ENCODE measurements at places on chromosomes 6 and 20.
A peak's percentile ranks its signal among the peaks of the same experiment; 100 is the strongest.

DNA sequence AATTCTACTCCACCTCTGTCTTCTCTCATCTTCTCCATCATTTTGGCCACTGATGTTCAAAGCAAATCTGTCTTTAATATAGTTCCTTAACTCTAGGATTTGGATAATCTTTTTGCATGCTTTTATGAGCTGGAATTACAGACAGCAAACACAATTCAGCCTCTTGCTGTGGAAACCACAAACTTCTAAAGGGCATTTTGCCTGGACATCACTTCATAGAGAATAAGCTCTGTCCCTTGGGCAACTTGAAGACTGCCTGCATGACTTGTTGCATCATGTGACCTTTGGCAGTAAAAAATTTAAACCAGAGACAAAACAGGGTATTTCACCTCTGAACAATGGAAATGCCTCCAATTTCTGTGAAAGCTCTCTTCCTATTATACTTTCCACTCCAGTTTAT lies 74.1 kb upstream of the HDDC2 start:
- H3K27me3 ChIP-seq = no peaks in the 10 kb centered on the region
- no peak overlapping the region for H3K27ac ChIP-seq
- H3K4me1 ChIP-seq = peaks cover 4% of the 10 kb centered on the region
- no peak overlapping the region for H3K4me3 ChIP-seq
- DNase-seq = no peak

- no peak for DNase-seq
- H3K4me1 ChIP-seq = no peaks in the 10 kb centered on the region
- H3K36me3 ChIP-seq = no peaks in the 10 kb centered on the region
- no peaks in the 10 kb centered on the region for H3K27me3 ChIP-seq
- H3K4me3 ChIP-seq = no peak overlapping the region
- no peak overlapping the region for H3K27ac ChIP-seq
These were observed 20.7 kb upstream of the ELOVL2 start for GRCh38 chr6:11064836-11065235.

- H3K36me3 ChIP-seq = no peaks in the 10 kb centered on the region
- H3K27ac ChIP-seq = no peak overlapping the region
- H3K27me3 ChIP-seq = no peaks in the 10 kb centered on the region
These were observed 71.4 kb downstream of the JARID2 start for GRCh38 chr6:15317251-15317650.

DNA sequence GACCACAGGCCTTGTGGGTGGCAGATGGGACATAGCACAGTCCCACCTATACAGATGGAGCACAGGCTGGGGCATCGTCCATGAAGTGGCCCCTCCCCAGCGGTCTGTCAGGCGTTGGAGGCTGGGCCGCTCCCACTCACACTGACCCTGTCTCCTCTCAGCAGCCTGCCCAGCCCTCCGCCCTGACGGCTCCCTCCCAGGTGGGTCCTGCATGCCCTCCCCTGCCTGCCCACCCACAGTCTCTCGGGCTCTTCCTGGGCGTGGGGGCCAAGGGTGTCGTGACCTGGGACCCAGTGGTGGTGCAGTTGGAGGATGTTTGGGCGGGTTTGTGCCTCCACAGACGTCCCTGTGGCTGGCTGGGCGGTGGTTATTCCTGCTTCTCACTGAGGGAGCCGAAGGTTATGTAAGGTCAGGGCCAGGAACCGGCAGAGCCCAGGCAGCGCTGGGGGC lies 22.3 kb downstream of the COL20A1 start:
- DNase-seq = no peak
- H3K27me3 ChIP-seq = no peaks in the 10 kb centered on the region

DNA sequence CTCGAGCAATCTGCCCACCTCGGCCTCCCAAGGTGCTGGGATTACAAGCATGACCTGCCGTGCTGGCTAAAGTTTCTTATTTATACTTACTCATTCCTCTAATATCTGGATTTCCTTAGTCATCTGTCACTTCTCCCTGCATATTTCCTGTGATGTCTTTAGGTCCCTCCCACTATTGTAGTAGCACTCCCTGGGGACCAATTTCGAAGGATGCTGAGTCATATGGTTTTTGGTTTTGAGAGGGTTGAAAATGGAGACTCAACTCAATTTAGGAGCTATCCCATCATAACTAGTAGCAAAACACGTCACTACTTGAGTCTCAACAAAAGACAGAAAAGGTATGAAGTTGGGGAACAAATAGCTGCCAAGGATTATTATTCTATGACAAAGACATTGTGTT lies 20.2 kb downstream of the MCUR1 start:
- H3K27ac ChIP-seq = no peak overlapping the region
- H3K4me1 ChIP-seq = no peaks in the 10 kb centered on the region
- no peaks in the 10 kb centered on the region for H3K27me3 ChIP-seq

- 0 out of 2 replicates have a peak, but pooled peaks cover 3% of the 10 kb centered on the region for H3K4me1 ChIP-seq
- peak; percentile 39 for DNase-seq
- H3K4me3 ChIP-seq = peak overlapping the region; percentile 58
- H3K36me3 ChIP-seq = no peaks in the 10 kb centered on the region
These were observed 290.5 kb downstream of the SLC35F1 start for GRCh38 chr6:118197539-118197938.

DNA sequence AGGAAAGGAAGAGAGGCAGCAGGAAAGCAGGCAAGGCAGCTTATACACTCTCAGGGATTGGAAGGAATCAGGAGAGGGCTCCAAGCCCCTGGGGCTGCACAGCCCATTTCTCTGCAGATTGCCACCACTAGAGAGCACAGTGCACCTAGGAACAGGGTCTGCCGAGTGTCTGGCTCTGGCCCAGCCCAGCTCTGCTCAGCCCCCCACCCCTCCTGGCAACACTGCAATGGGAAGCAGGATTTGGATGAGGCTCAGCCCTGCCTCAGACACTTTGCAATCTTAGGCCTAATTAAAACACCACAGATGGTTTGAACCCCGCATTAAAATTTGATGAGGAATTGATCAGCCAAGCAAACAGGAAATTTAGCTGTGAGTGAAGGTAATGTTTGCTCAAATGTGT lies 252.7 kb downstream of the DHX35 start:
- H3K36me3 ChIP-seq = no peaks in the 10 kb centered on the region
- H3K4me1 ChIP-seq = no peaks in the 10 kb centered on the region
- H3K4me3 ChIP-seq = no peak overlapping the region

DNA sequence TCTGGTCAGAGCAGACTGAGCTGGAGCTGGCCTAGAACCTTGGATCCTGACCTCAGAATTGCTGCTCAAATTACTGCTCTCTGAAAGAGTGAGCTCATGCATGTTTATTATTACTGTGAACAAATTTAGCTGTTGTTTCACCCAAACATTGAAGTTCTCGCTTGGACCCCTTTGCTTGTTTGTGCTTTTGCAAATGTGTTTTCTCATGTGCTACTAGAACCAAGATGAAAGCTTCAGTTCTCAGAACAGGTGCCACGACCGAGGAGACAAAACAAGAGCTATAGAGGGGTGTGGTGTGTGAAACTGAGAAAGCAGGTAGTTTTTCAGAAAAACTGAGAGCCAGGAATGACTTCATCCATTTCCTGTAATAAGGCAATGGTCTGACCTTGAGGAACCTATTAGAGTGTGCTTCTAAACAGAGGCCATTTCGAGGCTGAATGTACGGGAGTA lies 50.0 kb upstream of the ESR1 start:
- no peak for DNase-seq
- no peaks in the 10 kb centered on the region for H3K27me3 ChIP-seq
- no peaks in the 10 kb centered on the region for H3K36me3 ChIP-seq
- no peaks in the 10 kb centered on the region for H3K4me1 ChIP-seq
- no peak overlapping the region for H3K27ac ChIP-seq

DNA sequence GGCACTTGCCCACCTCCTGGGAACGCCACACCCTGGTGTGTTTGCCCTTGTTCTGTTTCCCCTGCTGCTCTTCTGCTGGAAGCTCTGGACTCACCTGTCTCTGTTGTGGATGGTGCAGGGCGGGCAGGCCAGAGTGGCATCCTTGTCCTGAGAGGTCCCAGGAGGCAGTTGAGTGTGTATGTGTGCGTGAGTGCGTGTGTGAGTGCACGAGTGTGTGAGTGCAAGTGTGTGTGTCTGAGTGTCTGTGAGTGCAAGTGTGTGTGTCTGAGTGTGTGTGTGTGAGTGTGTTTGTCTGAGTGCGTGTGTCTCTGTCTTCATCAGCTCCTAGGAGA lies 12.2 kb downstream of the IGF2R start:
- peaks cover 18% of the 10 kb centered on the region for H3K4me1 ChIP-seq
- DNase-seq = no peak
- no peak overlapping the region for H3K27ac ChIP-seq
- H3K36me3 ChIP-seq = no peaks in the 10 kb centered on the region
- H3K4me3 ChIP-seq = no peak overlapping the region

DNA sequence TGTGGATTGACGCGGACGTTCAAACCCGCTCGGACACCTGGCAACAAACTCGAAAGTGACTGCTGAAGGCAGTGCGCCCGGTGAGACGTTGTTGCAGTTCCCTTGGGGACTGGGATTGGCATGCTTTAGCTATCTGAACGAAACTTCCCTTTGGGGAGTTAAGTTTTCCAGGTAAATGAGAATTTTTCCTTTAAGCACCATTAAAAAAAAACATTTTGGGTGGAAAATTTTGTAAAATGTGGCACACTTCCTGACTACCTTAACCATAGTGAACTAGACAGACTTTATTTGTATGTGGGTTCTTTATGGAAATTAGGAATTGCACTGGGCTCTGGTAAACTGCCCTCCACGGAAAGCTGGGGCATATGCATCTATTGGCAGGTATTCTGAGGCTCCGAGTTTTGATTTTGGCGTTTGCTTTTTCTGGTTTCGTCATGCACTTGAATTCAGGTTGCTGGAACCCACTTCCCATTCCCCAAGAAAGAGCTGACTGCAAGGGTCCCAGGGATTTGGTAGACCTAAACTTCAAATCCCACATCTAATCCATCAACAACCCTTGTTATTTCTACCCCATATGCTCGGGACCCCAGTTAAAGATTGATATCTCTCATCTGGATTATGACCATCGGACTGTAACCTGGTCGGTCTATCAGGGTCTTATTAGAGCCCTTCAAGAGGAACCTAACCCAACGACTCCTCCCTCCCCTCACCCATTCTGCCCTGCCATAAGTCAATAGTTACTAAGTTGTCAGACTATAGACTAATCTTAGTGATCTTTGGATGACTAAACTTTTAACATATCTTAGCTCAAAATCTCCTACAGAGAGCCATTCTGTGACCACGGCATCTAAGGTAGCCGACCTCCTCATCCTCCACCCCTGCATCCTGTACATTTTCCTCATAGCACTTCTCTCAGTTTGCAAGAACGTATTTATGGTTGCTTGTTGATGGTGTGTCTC lies 800 bp upstream of the DYNLT1 start:
- H3K27me3 ChIP-seq = peaks cover 5% of the 10 kb centered on the region
- no peak overlapping the region for H3K27ac ChIP-seq
- H3K4me3 ChIP-seq = peak overlapping the region; percentile 93
- H3K4me1 ChIP-seq = no peaks in the 10 kb centered on the region
- DNase-seq = no peak
- H3K36me3 ChIP-seq = peaks cover 17% of the 10 kb centered on the region

GRCh38 chr6:138107752-138108592 lies 753 bp upstream of the PERP start:
- peak overlapping the region; percentile 95 for H3K4me3 ChIP-seq
- peaks cover 2% of the 10 kb centered on the region for H3K27me3 ChIP-seq
- H3K36me3 ChIP-seq = no peaks in the 10 kb centered on the region
- peaks cover 2% of the 10 kb centered on the region for H3K4me1 ChIP-seq

- no peaks in the 10 kb centered on the region for H3K27me3 ChIP-seq
- no peaks in the 10 kb centered on the region for H3K36me3 ChIP-seq
These were observed 79.8 kb upstream of the FAM184A start for GRCh38 chr6:119158057-119158848.

DNA sequence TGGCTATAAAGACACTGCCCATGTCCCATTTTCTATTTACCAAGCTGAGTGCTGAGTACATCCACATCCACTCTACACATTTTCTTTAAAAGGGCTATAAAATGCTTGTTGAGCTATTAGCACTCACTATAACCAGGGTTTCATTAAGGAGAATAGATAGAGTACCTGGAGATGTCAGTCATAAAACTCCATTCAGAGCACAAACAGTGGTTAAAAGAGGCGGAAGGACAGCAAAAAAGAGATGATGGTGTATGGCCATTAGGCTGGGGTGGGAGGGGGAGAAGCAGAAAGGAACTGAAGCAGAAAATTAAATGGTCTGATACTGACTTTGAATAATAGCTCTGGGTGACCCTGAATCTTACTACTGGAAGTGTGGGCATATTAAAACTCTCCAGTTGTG lies 609.9 kb upstream of the MAP3K7 start:
- no peaks in the 10 kb centered on the region for H3K4me1 ChIP-seq
- H3K27me3 ChIP-seq = no peaks in the 10 kb centered on the region
- no peak overlapping the region for H3K4me3 ChIP-seq
- no peaks in the 10 kb centered on the region for H3K36me3 ChIP-seq
- no peak for DNase-seq

DNA sequence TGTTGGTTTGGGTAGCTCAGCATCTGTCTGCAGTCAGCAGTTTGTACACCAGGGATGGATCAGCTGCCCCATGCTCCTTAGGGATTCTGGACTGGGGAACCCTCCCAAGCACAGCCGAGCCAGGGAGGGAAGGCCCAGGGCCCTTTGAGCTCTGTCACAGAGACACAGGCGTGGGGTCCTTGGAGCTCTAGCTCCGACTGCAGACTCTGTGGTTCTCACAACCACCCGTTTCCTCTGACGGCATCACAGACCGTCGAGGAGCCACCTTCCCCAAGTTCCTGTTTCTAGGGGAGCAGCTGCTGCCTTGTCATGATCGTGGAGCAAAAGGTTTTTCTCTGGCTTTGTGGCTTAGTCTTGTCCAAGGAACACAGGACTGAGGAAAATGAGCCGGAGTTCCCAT lies at the start of gene SLA2:
TSS of gene SLA2 (minus strand) at position 199 of the 400 bp plus-strand sequence. CDS start 4,861 bp downstream, outside the sequence.
- H3K4me3 ChIP-seq = no peak within 1 kb of the TSS
- H3K36me3 ChIP-seq = no peaks in the 10 kb centered on the region
- no peak for DNase-seq
- no peak within 1 kb of the TSS for H3K27ac ChIP-seq
- peaks cover 8% of the 10 kb centered on the region for H3K4me1 ChIP-seq

GRCh38 chr20:61042506-61043385 lies 209.3 kb upstream of the CDH4 start:
- no peak overlapping the region for H3K4me3 ChIP-seq
- no peaks in the 10 kb centered on the region for H3K4me1 ChIP-seq
- H3K27ac ChIP-seq = no peak overlapping the region
- no peak for DNase-seq

DNA sequence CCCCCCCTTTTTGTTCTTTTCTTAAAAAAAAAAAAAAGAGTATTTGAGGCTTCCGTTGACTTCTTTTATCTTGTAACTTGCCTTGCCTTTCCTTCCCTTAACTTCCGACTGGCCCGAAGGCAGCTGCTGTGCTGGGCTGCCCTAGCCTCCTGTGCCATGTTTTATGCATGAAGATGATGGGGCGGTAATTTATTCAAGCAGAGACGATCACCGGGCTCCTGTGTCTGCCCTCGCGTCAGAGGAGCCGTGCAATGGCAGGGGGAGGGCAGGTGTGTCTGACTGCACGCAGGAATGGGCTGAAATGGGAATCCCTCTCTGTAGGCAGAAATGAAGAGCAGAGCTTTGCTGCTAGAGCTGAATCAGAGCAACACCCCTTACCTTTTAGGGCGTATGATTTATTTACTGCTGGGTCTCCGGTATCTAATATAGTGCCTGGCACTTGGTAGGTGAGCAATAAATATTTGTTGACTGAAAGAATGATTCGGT lies 106.3 kb upstream of the RIPOR2 start:
- H3K4me1 ChIP-seq = no peaks in the 10 kb centered on the region
- no peak for DNase-seq
- H3K27ac ChIP-seq = no peak overlapping the region
- no peak overlapping the region for H3K4me3 ChIP-seq
- no peaks in the 10 kb centered on the region for H3K36me3 ChIP-seq

Measured in H9 (cell line).